ENCODE measurements at places on chromosomes 2 and 18. TPM values are rescaled to one million over a fixed set of nuclear protein-coding genes. Genes with fewer than 3 reads are reported as not detected.

CPLX4 gene
- polyA plus RNA-seq, result not detected

IL36G gene
- polyA plus RNA-seq, result not detected

- peak; percentile 5 for DNase-seq
- H3K36me3 ChIP-seq, result no peaks in the 10 kb centered on the region
- H3K27ac ChIP-seq, result no peak overlapping the region
- H3K4me3 ChIP-seq, result no peak overlapping the region
- no peaks in the 10 kb centered on the region for H3K27me3 ChIP-seq
Measured at GRCh38 chr2:161956738-161957137, 117.3 kb downstream of the DPP4 start.

DNA sequence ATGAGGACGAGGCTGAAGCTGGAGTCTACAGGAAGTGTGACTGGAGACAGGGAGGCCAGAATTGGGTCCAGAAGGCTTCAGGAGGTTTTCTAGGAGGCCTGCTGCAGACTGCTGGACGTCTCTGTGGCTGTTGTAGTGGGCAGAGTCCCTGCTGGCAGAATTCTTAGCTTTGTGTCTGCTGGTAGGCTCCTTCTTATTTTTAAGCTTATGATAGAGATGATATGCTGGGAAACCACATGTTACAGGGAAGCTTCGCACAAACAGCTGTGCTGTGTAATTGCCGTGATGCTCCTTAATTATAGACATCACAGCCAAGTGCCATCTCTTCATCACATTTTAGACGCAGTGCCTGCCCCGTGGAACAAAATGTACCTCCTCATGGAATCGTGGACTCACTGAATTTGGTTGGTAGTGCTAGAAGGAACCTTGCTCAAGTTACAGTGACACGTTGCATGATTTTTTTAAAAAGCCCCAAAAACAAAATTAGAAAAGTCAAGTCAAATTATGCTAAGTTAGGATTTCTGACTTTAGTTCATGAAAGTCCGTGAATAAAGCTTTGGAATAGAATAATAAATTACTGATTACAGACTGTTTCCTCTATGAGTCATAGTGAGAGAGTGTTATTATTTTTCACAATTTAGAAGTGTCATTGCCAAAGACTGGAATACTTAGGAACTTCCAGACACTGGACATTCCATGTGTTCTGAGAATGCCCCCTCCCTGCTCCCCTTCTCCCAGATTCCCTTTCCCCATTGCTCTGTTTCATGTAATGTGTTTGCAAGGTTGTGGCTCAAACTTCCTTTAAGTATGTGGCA is 144.1 kb downstream of the FHOD3 start:
- no peak overlapping the region for H3K27ac ChIP-seq
- no peak overlapping the region for H3K4me3 ChIP-seq
- no peak for DNase-seq

LOXHD1 gene
- not detected for polyA plus RNA-seq

DNA sequence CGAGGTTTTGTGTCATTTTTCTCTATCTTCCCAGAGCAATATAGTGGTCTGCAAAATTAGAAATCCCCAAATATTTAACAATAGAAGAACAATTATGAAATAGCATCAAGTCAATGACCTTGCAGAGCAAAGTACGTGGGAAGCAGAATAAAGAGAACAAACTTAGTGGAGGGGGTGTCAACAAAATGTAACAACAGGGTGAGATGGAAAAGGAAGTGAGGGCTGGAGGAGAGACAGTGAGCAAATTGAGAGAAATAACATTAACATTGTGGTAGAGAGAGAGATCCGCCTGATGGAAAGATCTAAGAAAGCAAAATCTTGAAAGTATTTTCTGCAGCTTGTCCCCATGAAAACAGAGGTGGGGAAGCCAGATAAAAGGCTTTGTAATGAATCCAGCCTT is 23.4 kb downstream of the ARHGAP15 start:
- H3K27ac ChIP-seq, result peak overlapping the region; percentile 63
- H3K27me3 ChIP-seq, result no peaks in the 10 kb centered on the region
- DNase-seq, result peak; percentile 44
- H3K4me3 ChIP-seq, result no peak overlapping the region
- H3K36me3 ChIP-seq, result no peaks in the 10 kb centered on the region

DNA sequence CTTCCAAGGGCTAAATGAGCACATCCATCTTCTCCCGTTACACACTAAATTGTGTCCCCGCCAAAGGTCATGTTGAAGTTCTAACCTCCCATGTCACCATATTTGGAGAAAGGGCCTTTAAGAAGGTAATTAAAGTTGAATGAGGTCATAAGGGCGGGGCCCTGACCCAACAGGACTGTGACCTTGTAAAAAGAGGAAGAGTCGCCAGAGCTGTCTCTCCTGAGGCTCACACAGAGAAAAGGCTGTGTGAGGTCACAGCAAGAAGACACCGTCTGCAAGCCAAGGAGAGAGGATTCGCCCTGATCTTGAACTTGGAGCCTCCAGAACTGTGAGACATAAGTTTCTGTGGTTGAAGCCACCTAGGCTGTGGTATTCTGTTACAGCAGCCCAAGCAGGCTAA is 24.1 kb downstream of the TRABD2A start:
- peak overlapping the region; percentile 72 for H3K27ac ChIP-seq
- H3K4me1 ChIP-seq, result peaks cover 95% of the 10 kb centered on the region
- H3K4me3 ChIP-seq, result no peak overlapping the region
- DNase-seq, result peak; percentile 49

RAD51AP2 gene
- not detected for polyA plus RNA-seq

DNA sequence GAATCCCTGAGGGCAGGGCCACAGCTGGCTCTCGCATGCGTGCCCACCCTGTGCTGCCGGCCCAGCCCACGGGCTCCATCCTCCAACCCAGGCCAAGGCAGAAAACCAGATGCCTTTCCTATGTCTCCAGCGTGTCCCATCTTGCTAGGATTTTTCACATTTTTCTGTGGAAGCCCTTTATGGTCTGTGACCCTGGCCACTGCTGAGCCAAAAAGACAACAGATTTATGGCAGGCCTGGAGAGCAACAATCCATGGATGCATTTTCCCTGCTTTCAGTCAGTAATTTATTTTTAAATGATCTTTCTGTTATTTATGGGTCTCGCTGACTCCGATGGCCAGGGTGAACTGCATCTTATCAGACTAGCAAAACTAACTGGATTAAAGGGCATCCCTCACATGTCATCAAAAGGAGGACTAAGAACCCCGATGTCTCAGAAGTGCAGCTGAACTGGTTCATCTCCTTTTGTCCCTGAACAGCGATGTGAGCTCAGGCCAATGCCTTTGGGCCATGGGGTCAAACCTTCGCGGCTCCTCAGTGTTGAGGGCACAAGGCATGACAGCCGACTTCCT is 346.0 kb downstream of the CYRIA start:
- H3K4me3 ChIP-seq, result no peak overlapping the region
- no peaks in the 10 kb centered on the region for H3K4me1 ChIP-seq
- H3K27ac ChIP-seq, result no peak overlapping the region
- no peak for DNase-seq
- H3K27me3 ChIP-seq, result no peaks in the 10 kb centered on the region

SPATA3 gene
- polyA plus RNA-seq, result not detected

DNA sequence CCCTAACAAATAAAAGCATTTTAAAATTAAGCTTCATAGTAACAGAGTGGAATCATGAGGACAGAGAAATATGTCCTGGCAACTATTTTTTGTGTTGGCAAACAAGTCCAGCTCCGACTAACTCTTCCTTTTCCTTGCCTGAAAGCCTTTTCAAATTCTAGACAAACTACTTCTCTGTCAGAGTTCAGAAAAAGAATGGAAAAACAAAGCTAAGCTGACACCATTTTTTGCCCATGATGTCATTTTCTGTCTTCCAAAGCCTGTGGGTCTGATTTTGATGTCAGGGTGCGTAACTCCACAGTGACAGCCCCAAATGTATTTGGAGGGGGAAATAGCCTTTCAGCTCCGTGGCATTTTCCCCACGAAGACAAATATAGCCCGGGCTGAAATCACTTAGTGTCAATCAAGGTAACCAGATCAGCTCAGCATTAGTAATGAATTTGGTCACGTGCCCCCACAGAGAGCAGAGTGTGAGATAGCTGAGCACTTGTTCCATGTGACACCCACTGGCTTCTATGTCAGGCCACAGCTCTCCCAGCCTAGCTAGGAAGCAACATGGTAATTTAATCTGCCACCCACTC is 233.0 kb upstream of the SIX2 start:
- no peak overlapping the region for H3K27ac ChIP-seq
- H3K36me3 ChIP-seq, result no peaks in the 10 kb centered on the region
- H3K4me3 ChIP-seq, result no peak overlapping the region
- DNase-seq, result no peak

ZNF532 gene
- polyA plus RNA-seq, result 0.28 TPM

DNA sequence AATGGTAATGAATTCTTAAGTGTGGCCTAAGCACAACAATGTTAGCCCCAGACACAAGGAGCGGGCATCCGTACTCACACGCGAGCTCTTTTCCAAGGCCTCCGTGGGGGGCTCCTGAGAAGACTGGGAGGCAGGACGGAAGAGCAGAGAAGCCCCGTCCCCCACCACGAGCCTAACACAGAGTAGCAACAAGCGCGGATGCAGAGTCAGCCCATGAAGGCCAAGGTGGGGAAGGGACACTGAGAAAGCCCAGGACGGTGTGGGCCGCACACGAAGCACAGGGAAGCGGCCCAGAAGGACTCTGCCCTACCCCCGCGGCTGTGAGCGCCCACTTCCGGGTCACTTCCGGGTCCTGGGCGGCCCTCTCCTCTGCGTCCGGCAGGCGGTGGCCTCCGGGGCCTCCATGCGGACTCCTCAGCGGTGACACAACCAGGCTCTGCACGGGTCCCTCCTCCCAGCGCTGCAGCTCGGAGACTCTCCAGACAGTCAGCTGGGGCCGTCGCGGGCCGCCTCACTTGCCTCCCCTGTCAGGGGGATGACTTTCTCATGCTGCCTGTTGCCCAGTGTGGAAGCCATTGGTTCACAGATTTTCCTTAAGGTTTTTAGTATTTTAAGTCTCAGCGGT is 151.5 kb downstream of the MTCL1 start:
- no peaks in the 10 kb centered on the region for H3K27me3 ChIP-seq
- H3K27ac ChIP-seq, result no peak overlapping the region
- no peaks in the 10 kb centered on the region for H3K4me1 ChIP-seq
- H3K36me3 ChIP-seq, result no peaks in the 10 kb centered on the region
- DNase-seq, result no peak

UPP2 gene
- not detected for polyA plus RNA-seq

DNA sequence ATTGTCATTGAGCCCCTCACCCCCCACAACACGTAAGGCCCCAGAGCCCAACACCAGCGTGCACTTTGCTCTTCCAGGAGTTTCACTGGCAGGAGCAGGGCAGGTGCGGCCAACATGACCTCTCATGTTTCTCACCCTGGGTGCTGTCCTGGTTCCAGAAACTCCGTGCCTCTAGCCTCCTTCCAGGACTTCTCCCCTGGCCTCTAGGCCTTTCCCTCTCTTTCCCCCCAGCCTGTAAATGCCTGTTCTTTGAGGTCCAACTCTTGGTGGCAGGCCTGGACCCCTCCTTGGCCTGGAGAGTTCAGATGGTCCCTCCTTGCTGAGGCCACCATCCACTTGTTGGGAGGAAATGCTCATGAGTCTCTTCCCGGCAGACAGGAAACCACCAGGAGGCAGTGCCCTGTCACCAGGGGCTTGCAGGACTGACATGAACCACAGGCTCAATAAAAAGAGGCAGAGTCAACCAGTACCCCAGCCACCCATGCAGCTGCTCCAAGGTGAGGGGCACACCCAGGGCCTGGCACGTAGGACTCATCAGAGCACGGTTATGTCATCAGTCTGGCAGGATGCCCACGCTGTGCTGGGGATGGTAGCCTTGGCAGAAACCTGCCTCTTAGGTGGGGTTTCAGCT is 1.5 kb downstream of the MALL start:
- no peak overlapping the region for H3K27ac ChIP-seq
- H3K36me3 ChIP-seq, result no peaks in the 10 kb centered on the region
- H3K4me3 ChIP-seq, result no peak overlapping the region

Data from naive thymus-derived CD4-positive, alpha-beta T cell (primary cell).